ENCODE measurements at places on chromosomes 1 and 21. TPM values are rescaled to one million over a fixed set of nuclear protein-coding genes. Genes with fewer than 3 reads are reported as not detected.

Gene SPRR2B
- total RNA-seq: not detected

GRCh38 chr1:185775501-185775900 is 41.3 kb downstream of the HMCN1 start:
- no peak for DNase-seq

Gene EPS15
- 69.5 TPM for total RNA-seq

DNA sequence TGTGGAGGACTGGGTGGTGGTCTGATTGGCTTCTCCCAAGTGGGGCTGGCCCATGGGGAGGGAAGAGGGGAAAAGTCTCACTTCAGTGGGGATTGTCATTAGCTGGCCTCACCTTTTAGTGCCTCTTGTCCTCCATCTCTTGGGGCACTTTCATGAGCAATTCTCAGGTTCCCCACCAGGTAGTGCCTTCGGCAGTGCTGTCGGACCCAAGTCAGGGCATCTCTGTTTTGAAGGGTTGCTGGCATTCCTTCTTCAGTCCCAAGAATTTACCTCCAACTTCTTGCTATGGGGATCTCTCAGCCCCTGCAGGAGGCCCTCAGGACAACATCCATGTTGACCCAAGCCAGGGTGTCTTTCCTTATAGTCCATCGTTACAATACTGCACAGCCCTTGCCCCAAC is 54.7 kb upstream of the F3 start:
- DNase-seq: no peak

Gene EPHA2
- 0.22 TPM for total RNA-seq

Gene GJA8
- total RNA-seq: not detected

DNA sequence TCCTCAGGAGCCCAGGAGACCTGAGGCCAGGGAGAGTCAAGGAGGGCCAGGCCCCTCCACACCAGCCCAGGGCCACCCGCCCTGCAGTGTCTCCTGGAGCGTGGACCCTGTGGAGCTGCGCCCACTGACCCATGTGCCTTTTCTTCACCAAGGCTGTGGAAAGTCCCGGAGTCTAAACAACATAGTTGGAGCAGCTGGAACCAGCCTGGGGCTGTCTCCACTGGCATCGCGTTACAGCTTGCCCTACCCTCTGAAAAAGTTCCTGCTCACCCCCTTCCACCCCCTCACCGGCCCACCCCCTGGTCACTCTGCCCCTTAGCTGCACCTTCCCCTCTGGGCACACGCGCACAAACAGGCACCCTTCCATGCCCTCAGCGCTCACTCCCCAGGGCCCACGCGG is 18.3 kb downstream of the KCNC4 start:
- no peak for DNase-seq

Measured in activated CD4-positive, alpha-beta memory T cell treated with anti-CD3 and anti-CD28 coated beads for 36 hours (primary cell).